ENCODE measurements at places on chromosomes 5 and 9.

DNA sequence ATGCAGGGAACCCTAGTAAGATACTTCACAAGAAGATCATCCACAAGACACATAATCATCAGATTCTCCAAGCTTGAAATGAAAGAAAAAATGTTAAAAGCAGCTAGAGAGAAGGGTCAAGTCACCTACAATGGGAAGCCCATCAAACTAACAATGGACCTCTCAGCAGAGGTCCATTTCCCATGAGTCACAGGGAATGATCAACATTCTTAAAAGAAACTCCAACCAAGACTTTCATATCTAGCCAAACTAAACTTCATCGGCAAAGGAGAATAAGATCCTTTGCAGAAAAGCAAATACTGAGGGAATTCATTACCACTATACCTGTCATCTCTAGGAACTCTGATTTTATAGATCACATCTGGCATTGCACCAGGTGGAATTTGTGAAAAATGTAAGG is 52.9 kb upstream of the SPATA31E1 start:
- no peak for DNase-seq

DNA sequence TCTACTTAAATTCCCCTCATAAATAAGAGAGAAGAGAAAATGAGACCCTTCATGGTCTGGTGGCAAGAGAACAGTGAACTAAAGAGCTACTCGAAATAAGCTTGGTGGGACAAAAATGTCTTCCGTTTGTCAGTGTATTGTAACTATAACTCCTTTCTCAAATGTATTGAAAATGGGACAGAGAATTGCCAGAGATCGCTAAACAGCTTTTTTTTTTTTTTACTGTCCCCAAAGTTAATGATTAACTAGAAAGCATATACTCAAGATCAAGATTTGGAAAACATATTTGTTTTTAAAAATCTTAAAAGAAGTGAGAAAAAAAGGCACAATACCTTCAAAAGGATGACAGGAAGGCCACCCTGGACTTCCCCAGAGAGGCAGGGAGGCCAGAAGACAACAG is 206.4 kb upstream of the CTNND2 start:
- no peak for DNase-seq

GRCh38 chr5:123351820-123352219 is 71.4 kb downstream of the CEP120 start:
- DNase-seq, result no peak

GRCh38 chr5:112869948-112870347 is 8.9 kb downstream of the SRP19 start:
- no peak for DNase-seq

- no peak for DNase-seq
Measured at GRCh38 chr5:128329386-128329939, 208.6 kb downstream of the FBN2 start.

DNA sequence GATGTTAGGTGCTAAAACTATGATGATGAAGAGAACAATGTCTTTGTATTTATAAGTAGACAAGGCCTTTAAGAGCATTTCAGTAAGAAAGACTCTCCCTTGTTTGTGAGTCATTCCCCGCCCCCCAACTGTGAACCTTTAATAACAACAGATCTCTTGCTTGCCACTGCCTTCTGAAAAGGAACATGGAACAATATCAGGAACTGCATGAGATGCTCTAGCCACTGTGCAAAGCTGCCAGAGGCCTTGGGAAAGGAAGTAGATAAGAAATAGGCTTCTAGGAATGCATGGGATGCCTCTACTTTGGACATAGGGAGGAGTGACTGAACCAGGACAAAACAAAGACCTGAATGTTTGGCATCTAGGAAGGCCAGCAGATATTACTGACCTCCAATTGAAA is 296.1 kb upstream of the MPDZ start:
- no peak for DNase-seq

DNA sequence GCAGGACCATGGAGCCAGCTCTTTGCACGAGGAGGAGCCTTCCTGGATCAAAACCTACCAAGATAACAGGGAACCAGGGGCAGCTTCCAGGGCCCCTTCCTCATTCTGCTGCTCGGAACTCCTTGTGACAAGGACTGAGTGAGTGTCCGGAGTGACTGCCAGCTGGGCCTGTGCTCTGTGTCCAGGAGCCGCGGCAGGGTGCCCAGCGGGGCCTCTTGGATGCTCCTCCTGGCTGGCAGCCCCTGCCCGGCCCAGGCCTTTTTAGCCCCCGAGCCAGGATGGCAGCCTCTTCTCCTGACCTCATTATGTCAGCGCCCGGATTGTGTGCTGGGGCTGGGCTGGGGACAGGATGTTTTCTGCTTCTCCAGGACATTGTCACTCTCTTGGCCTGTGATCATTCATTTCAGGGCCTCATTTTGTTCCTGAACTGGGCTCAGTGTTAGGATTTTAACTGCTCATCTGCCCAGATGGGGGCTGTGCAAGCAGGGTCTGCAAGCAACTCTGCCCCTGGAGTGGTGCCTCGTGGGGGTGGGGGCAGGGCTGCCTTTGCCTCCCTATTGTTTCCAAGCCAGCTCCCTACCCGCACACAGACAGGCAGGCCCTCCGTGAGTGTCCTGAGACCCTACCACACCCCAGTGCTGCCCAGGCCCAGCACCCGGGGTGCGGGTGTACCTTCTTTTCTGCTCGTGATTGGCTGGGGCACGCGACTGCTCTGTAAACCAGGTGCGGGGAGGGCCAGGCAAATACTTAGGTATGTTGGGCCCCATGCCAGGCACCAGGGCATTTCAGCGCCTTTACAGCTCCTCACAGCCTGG is 161.6 kb downstream of the COL23A1 start:
- no peak for DNase-seq

- no peak for DNase-seq
Measured at GRCh38 chr9:99181621-99182020, 40.1 kb downstream of the ALG2 start.

GRCh38 chr5:852431-853401 is 1.9 kb upstream of the ZDHHC11 start:
- no peak for DNase-seq

DNA sequence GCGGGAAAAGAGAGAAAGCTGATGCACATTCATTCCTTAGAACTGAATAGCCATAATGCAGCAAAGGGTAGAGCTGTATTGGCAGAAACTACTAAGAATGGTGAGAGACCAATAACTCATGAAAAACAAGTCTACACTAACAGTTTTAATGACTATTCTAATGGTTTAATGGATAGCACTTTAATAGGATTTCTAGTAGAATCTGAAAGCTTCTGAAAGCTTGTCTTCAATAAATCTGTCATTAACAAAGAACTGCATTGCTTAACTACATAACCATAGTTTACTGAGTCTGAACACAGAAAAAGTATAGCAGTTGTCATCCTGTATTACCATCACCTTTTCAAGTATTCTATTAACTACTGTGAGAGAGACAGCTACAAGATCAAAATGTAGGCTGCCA is 617.8 kb upstream of the DMAC1 start:
- DNase-seq, result no peak

- DNase-seq, result no peak
Measured at GRCh38 chr5:4905674-4906520, 234.2 kb upstream of the ADAMTS16 start.

DNA sequence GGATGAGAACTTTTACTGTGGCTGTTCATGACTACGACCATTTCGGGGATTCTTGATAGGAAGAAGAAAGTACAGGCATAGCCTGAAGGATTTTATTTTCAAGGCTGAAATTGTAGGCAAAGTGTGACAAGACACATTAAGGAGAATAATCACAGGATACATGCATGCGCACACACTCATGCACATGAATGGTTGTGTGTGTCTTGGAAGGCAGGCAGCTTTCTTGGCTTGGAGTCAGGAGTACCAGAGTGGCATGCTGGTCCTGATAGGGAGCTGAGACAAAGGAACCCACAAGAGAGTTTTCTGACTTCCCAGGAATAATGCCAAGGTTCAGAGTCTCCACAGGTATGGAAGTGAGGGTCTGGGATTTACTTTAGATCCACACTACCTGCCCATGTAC is 22.2 kb downstream of the PLK2 start:
- no peak for DNase-seq

DNA sequence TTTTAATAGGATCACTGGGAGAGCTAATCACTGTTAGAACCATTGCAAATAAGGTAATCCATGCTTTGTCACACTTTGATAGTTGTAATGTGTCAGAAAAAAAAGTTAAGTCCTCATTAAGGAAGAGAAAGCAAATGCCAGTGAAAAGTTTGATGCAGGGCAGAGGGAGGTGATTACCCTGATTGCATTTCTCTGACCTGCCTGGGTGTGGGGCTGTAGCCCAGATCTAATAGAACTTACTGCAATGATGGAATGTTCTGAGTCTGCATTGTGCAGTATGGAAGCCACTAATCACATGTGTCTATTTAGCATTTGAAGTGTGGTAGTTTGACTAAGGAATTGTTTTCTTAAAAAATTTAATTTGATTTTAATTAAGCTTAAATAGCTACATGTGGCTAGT is 202.7 kb downstream of the ATP10B start:
- no peak for DNase-seq

GRCh38 chr5:113147101-113147508 is 170.5 kb downstream of the DCP2 start:
- no peak for DNase-seq

- no peak for DNase-seq
Measured at GRCh38 chr5:115109840-115110239, 59.9 kb downstream of the TRIM36 start.

- no peak for DNase-seq
Measured at GRCh38 chr9:115209601-115210306, 91.8 kb upstream of the TNC start.

DNA sequence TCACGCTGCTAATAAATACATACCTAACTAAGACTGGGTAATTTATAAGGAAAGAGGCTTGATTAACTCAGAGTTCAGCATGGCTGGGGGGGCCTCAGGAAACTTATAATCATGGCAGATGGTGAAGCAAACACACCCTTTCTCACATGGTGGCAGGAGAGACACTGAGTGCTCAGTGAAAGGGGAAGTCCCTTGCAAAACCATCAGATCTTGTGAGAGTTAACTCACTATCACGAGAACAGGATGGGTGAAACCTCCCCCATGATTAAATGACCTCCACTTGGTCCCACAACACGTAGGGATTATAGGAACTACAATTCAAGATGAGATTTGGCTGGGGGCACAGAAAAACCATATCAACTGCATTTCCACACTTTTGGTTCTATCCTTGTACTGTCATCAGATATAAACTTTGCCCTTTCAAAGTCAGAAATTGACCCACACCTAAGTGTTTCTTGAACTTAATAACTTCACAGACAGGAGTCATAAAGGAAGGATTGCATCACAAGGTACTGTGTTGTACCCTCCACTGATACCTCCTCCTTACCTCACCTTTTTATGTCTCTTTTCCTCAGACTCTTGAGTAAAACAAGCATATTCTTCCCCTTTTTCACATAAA is 319.1 kb upstream of the PIK3R1 start:
- DNase-seq, result no peak

Measured in activated T-helper 1 cell treated with Interleukin-2 at 50 U/mL for 16 hours (primary cell).